Karpas-422 (cell line): ENCODE measurements at places on chromosomes 6 and 20. TPM values are rescaled to one million over a fixed set of nuclear protein-coding genes. Genes with fewer than 3 reads are reported as not detected.
A peak's percentile ranks its signal among the peaks of the same experiment; 100 is the strongest.

- no peaks in the 10 kb centered on the region; the same call in 1 of the 2 replicates for H3K4me1 ChIP-seq
- no peak for DNase-seq
- H3K36me3 ChIP-seq: peaks cover 28% of the 10 kb centered on the region; the same call in 1 of the 2 replicates
- no peaks in the 10 kb centered on the region for H3K27me3 ChIP-seq
Observed at GRCh38 chr20:18188434-18188833, 50.8 kb downstream of the KAT14 start.

- H3K4me3 ChIP-seq: no peak overlapping the region
- peaks cover 4% of the 10 kb centered on the region; the same call in 1 of the 2 replicates for H3K4me1 ChIP-seq
- H3K27ac ChIP-seq: no peak overlapping the region
Observed at GRCh38 chr6:137927777-137928218, 60.7 kb downstream of the TNFAIP3 start.

Gene GMPR
- total RNA-seq: not detected in 2 replicates

DNA sequence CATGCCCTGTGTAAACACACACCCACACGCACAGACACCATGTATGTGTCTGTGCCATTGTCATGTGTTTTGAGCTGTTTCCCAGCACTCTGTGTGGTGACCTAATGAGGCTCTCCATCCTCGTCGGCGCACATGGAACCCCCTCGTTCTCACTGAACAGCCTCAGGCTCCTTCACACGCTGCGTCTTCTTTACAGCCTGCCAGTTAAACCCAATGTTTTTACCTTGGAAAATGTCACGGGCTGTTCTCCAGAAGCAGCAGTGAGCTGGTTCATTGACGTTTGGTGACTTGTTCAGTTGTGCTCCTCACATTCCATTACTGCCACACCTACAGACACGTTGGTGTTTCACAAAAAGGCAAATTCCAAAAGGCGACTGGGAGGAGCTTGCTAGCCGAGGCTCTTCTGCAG lies 201.0 kb upstream of the FOXQ1 start:
- no peaks in the 10 kb centered on the region for H3K36me3 ChIP-seq
- H3K4me3 ChIP-seq: no peak overlapping the region
- no peaks in the 10 kb centered on the region for H3K4me1 ChIP-seq
- DNase-seq: no peak
- no peak overlapping the region for H3K27ac ChIP-seq

DNA sequence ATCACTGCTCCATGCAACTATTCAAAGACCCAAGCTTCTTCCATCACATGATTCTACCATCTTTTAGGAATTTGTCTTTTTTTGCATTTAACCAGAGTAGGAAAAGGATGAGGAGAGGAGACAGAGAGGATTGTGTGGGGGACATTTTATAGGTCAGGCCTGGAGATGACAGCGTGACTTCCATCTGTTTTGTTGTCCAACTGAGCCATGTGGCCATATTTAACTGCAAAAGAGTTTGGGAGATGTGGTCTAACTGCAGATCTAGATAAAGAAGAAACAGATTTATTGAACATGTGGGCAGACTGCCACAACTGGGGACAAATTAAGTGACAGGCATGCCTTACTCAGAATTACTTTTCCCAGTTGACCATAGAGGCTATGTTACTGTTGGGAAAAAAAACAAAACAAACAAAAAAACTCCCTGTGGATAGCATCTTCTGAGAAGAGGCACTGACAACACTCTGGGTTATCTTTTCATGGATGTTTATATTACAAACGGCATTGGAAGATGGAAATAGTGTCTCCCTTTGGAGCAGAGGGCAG lies 18.9 kb upstream of the MOCS1 start:
- no peaks in the 10 kb centered on the region for H3K27me3 ChIP-seq
- no peak for DNase-seq
- no peaks in the 10 kb centered on the region for H3K4me1 ChIP-seq
- H3K27ac ChIP-seq: no peak overlapping the region
- no peaks in the 10 kb centered on the region for H3K36me3 ChIP-seq

DNA sequence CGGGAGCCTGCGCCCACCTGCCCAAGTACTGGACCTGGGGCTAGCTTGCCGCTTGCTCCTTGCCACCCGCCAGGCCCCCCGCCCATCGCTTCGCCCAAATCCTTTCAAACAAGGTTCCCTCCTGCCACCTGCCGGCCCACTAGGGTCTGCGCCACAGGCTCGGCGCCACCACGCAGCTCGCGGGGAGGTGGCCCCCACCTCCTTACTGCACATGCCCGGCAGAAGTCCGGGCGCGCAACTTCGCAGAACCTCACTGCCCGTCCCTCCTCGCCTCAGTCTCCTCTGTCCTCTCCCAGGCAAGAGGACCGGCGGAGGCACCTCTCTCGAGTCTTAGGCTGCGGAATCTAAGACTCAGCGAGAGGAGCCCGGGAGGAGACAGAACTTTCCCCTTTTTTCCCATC lies 11.2 kb downstream of the GNAS-AS1 start:
- H3K4me1 ChIP-seq: no peaks in the 10 kb centered on the region
- H3K4me3 ChIP-seq: no peak overlapping the region
- H3K27me3 ChIP-seq: no peaks in the 10 kb centered on the region
- H3K27ac ChIP-seq: no peak overlapping the region
- DNase-seq: peak; percentile 70

GRCh38 chr6:135568379-135568778 lies 70.8 kb upstream of the AHI1 start:
- no peaks in the 10 kb centered on the region for H3K4me1 ChIP-seq
- H3K27me3 ChIP-seq: no peaks in the 10 kb centered on the region
- H3K36me3 ChIP-seq: no peaks in the 10 kb centered on the region
- H3K27ac ChIP-seq: no peak overlapping the region
- no peak overlapping the region for H3K4me3 ChIP-seq
- no peak for DNase-seq

- no peak for DNase-seq
- no peak overlapping the region for H3K4me3 ChIP-seq
- H3K27me3 ChIP-seq: no peaks in the 10 kb centered on the region
- H3K27ac ChIP-seq: no peak overlapping the region
Observed at GRCh38 chr6:146666909-146667308, 68.1 kb downstream of the ADGB start.

Gene TSBP1
- not detected in 2 replicates for total RNA-seq

DNA sequence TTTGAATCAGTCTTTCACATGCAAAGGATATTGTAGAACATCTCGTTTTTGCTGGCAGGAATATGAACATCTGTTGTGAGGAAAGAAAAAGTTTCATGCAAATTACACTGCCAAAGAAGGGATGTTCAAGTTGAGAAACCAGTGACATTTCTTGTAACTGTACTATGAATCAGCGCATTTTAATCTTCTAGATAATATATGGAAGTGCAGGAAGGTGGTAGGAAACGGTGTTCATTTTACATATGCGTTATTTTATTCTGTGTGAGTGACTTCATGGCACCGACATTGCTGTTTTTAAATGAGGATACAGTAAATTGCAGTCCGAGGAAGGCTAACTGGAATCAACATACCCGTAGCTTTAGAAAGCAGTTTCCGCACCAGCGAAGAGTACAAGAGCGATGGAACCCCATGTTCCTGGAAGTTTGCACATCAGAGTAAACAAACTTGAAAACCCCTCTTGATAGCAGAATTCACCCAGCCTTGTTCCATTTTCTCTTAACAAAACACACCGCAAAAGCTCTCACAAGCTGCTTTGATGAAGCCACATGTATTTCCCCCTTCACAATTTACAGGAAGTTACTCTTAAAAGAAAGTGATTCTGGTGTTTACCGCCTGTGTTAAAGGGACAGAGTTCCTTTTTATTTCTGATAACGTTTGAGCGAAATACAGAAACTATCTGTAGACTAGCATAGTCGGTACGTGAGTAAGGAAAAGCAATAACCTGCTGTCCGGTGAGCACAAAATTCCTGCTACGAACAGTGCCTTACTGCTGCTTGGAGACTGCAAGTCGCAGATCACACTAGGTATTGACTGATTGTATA lies 11.5 kb downstream of the PRDM1 start:
- H3K4me1 ChIP-seq: peaks cover 33% of the 10 kb centered on the region
- no peaks in the 10 kb centered on the region for H3K27me3 ChIP-seq
- no peaks in the 10 kb centered on the region for H3K36me3 ChIP-seq
- peak overlapping the region; percentile 67 for H3K4me3 ChIP-seq

- no peak overlapping the region for H3K4me3 ChIP-seq
- H3K27me3 ChIP-seq: no peaks in the 10 kb centered on the region
- DNase-seq: no peak
- H3K36me3 ChIP-seq: no peaks in the 10 kb centered on the region
- H3K27ac ChIP-seq: no peak overlapping the region
Observed at GRCh38 chr6:164359036-164359435, 944.5 kb downstream of the QKI start.

GRCh38 chr6:31116661-31117385 lies 2.2 kb downstream of the PSORS1C1 start:
- no peak overlapping the region for H3K27ac ChIP-seq
- no peak overlapping the region for H3K4me3 ChIP-seq
- no peaks in the 10 kb centered on the region for H3K36me3 ChIP-seq
- no peaks in the 10 kb centered on the region for H3K27me3 ChIP-seq

GRCh38 chr20:47346172-47346571 lies 10.3 kb downstream of the ZMYND8 start:
- peaks cover 42% of the 10 kb centered on the region for H3K4me1 ChIP-seq
- no peak overlapping the region for H3K4me3 ChIP-seq
- no peak for DNase-seq
- peaks cover 58% of the 10 kb centered on the region for H3K36me3 ChIP-seq
- no peaks in the 10 kb centered on the region for H3K27me3 ChIP-seq

- DNase-seq: no peak
- no peaks in the 10 kb centered on the region for H3K4me1 ChIP-seq
- no peaks in the 10 kb centered on the region for H3K27me3 ChIP-seq
- H3K4me3 ChIP-seq: no peak overlapping the region
- no peaks in the 10 kb centered on the region for H3K36me3 ChIP-seq
- no peak overlapping the region for H3K27ac ChIP-seq
Observed at GRCh38 chr6:79188885-79189480, 45.5 kb downstream of the HMGN3 start.

DNA sequence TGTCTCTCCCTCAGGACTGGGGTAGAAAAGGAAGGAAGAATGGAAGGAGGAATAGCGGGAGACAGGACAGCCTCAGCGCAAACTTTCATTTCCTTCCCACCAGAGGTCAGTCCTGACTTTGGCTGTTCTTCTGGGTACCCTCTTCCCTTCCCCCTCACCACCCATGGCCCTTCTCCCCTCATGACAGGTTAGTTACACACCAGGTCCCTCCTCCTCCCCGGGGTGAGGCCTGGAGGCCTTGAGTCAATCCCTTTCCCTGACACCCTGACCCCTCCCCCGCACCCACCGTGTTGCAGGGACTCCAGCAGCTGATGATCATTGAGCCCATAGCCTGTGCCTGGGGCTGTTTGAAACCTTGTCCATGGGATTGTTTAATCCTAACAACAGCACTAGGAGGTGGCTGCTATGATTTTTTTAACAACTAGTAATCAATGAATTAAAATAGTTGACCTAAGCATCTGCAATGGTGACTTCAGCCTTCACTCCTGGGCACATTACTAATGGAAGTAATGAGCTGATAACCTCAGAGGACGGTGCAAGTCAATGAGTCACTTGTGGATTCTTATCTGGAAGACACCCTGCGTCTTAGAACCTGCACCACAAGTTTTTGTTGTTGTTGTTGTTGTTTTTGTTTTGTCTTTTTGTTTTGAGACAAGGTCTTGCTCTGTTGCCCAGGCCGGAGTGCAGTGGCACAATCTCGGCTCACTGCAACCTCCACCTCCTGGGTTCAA lies 46.6 kb upstream of the CCDC167 start:
- H3K27ac ChIP-seq: no peak overlapping the region
- H3K4me1 ChIP-seq: peaks cover 45% of the 10 kb centered on the region
- H3K27me3 ChIP-seq: no peaks in the 10 kb centered on the region
- DNase-seq: no peak
- no peaks in the 10 kb centered on the region for H3K36me3 ChIP-seq
- no peak overlapping the region for H3K4me3 ChIP-seq

- no peak overlapping the region for H3K4me3 ChIP-seq
- DNase-seq: no peak
- no peak overlapping the region for H3K27ac ChIP-seq
- H3K36me3 ChIP-seq: no peaks in the 10 kb centered on the region
- no peaks in the 10 kb centered on the region for H3K27me3 ChIP-seq
- no peaks in the 10 kb centered on the region for H3K4me1 ChIP-seq
Observed at GRCh38 chr6:1136827-1137226, 175.1 kb upstream of the FOXQ1 start.

DNA sequence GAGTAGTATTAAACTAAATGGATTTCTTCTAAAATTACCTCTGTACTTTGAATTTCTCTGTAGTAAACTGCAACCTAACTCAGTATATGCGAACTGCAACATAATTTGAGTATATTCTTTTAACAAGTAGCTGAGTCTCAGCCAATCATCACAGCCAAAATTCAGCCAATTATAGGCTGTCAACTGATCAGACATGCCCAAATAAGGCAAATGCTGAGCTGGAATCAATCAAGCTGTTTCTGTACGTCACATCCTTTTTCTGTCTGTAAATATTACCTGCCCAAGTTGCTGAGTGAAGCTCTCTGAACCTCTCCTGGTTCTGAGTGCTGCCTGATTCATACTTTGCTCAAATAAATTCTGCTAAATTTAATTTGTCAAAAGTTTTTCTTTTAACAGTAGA lies 9.5 kb upstream of the C6orf58 start:
- no peak overlapping the region for H3K27ac ChIP-seq
- H3K4me3 ChIP-seq: no peak overlapping the region
- H3K36me3 ChIP-seq: no peaks in the 10 kb centered on the region

- H3K27me3 ChIP-seq: no peaks in the 10 kb centered on the region
- no peak for DNase-seq
- H3K36me3 ChIP-seq: no peaks in the 10 kb centered on the region
- no peak overlapping the region for H3K27ac ChIP-seq
Observed at GRCh38 chr20:18256440-18257090, 31.8 kb upstream of the ZNF133 start.

- no peak for DNase-seq
- H3K4me1 ChIP-seq: peaks cover 5% of the 10 kb centered on the region; the same call in 1 of the 2 replicates
- H3K27ac ChIP-seq: no peak overlapping the region
- no peaks in the 10 kb centered on the region for H3K27me3 ChIP-seq
Observed at GRCh38 chr6:157203312-157203744, 120.0 kb downstream of the TMEM242 start.

GRCh38 chr6:14089224-14089623 lies 28.3 kb upstream of the CD83 start:
- no peaks in the 10 kb centered on the region for H3K27me3 ChIP-seq
- DNase-seq: no peak
- H3K27ac ChIP-seq: no peak overlapping the region
- no peaks in the 10 kb centered on the region for H3K36me3 ChIP-seq
- no peaks in the 10 kb centered on the region for H3K4me1 ChIP-seq
- H3K4me3 ChIP-seq: no peak overlapping the region

Gene FHL5
- total RNA-seq: not detected in 2 replicates
